ENCODE measurements at places on chromosomes 1 and 21.

- DNase-seq: no peak
These were observed 58.9 kb downstream of the SWT1 start for GRCh38 chr1:185215911-185216310.

DNA sequence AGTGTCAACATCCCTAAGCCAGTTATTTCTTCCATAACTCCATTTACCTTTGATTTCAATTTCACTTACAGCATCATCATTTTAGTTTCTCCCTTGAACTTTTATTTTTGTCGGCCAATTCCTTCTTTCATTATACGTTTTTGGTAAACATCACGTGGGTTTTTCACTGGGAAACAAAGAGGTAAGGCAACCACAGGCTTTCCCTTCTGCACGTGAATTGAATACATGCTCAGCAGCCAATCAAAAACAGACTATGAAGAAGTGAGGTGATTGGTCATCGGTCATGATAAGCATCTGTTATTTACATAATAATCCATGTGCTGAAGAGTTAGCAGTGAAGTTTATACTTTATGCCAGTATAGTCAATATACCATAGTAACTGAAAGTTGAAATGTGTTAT lies 98.7 kb downstream of the NCAM2 start:
- no peak for DNase-seq

- DNase-seq: peak; percentile 13
These were observed 211.6 kb upstream of the PTBP2 start for GRCh38 chr1:96509951-96510350.

- no peak for DNase-seq
These were observed 5.1 kb downstream of the LMO4 start for GRCh38 chr1:87333692-87334347.

All from tongue (tissue), 3 donors.